ENCODE measurements at places on chromosomes 6 and 20.

DNA sequence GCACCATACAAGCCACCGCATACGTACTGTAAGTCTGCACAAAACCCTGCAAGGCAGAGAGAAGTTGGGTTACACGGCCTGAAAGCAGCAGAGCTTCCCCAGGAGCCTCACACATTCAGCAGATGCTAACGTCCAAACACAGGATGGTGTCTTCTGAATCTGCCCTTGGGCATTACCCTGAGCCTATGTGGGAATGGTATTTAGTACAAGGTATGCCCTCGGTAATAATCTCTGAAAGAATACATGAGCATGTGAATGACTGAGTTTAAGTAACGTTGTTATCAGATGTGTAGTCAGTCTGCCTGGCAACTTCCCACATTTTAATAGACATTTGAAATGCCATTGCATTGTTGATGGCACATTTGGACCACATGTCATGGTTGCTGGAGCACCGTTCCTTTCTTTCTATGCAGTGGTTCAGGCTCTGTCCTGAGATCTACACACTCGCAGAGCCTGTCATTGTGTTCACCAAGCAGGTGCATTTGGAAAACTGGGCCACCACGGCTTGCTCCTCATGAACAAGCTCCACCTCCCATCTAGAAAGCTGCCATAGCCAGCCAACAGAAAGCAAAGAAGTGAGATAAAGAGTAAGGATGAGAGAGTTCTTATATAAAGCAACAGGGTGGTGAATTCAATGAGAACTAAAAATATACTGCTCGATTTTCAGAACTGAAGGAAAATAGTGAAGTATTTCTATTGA, 136.5 kb upstream of the GGTLC1 start:
- DNase-seq = no peak

DNA sequence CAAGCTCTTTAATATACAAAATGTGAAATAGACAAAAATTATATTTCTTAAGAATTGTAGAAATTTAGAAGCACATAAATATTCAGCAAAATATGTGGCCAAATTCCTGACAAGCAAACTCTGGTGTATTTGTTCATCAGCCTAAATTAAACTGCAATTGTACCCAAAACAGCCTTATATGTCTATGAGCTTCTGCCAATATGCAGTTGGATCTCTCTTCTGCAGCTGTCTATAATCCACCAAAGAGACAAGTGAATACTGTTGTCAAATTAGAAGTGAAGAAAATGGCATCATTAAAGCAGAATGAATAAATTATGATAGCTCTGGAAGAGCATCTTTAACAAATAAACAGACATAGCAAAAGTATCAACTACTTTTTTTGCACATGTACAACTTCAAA, 755.7 kb downstream of the GRIK2 start:
- DNase-seq = no peak

- DNase-seq = no peak
Measured at GRCh38 chr20:19699180-19699971, 58.7 kb upstream of the RIN2 start.

- DNase-seq = no peak
Measured at GRCh38 chr20:45372646-45373352, 5.3 kb downstream of the TP53TG5 start.

GRCh38 chr6:78533426-78533825, 333.9 kb upstream of the IRAK1BP1 start:
- DNase-seq = no peak

DNA sequence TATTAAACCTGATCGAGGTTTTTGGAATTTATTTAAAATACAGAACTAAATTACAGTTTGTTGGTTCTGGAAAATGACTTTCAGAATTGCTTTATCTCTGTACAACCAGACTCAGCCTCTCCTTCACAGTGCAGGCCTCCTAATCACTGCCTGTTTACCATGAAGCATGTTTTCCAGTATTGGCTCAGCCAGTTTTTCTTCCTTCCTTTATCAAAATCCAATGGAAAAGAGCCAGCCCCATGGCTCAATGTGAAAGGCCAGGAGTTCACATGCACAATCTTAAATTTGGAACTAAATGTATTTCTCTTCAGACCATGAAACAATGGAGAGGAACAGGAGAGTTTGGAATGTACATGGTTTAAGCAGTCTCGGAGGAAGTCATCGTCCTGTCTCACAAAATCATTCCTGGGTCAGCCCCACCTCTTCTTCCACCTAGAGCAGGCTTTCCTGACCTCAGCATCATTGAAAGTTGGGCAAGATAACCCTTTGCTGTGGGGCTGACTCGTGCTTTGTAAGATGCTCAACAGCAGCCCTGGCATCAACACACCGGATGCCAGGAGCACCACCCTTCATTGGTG, 680.9 kb upstream of the AGPAT4 start:
- DNase-seq = no peak

GRCh38 chr6:31736768-31737314, 511 bp upstream of the CLIC1 start:
- DNase-seq = no peak

DNA sequence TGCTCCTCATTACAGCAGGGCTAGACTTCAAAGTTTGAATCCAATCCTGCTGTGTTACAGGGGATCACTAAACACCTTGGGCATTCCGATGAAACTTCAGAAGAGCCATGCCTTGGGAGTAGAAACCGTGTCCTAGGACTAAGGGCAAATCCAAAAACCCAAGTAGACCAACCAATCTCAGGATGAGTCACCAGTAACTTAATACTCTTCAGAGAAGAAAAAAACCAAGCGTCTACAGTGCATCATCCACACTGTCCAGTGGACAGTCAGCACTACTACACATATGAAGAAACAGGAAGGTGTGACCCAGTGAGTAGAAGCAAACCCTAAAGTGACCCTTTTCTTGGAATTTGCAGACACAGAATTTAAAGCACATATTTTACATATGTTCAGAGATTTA, 39.5 kb upstream of the VAPB start:
- DNase-seq = no peak

GRCh38 chr6:23349521-23350147, 776.4 kb upstream of the NRSN1 start:
- no peak for DNase-seq

GRCh38 chr6:113412589-113413357, 444.4 kb upstream of the MARCKS start:
- no peak for DNase-seq

- DNase-seq = no peak
Measured at GRCh38 chr6:72218125-72218524, 331.8 kb downstream of the RIMS1 start.

DNA sequence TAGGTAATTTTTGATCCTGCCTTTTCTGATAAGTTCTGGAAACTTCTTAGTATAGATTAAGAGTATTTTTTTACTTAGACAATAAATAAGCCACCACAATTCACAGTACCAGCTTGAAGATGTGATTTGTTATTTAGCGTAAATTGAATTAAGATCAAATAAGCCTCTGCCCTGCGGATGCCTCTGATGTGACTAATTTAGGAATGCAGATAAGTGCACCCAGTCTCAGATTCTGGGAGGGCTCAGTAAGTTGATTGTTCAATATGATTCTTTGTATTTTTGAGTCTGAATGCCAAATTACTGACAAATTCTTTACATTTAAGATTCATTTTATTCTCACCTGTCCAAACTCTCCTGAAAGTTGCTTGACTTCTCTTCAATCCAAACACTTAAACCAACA, 147.5 kb downstream of the THBS2 start:
- no peak for DNase-seq

DNA sequence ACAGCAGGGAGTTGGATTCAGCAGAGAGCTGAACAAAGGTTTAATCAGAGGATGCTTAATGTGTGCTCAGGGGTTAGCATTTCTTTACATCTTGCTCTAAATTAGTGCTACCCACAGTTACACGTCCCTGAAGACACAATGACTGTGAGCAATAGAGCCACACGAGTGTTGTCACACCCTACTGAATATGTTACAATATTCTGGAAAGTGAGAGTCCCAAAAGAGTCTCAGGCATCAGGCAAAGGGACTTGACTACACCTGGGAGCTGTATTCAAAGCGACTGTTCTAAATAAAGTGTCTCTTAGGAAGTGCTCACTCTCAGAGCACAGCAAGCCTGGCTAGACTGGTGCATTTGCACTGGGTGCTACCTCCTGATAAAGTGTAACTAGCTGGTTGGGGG, 108.7 kb downstream of the GRM4 start:
- no peak for DNase-seq

GRCh38 chr6:167575158-167575696, 250.3 kb downstream of the TTLL2 start:
- no peak for DNase-seq

- DNase-seq = no peak
Measured at GRCh38 chr6:38678178-38678760, 24.7 kb downstream of the GLO1 start.

- no peak for DNase-seq
Measured at GRCh38 chr6:13534536-13534935, 39.9 kb upstream of the SIRT5 start.

DNA sequence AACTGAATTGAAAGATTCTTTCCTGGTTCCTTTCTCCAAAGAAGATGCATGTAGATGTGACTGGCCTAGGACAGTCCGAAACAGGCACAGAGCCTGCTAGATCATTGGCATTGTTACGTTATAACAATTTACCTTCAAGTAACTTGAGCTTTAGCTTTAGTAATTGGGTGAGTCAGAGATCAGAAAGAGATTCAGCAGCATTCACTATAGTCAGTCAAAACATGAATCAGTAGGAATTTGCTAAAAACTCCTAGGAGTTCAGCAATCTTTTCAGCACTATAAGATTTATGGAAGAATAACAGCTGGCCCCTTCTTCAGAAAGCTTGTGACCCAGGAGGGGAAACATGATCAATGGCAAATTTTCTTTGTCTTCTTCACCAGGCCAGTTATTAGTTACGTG, 281.7 kb upstream of the PRDM1 start:
- no peak for DNase-seq

- DNase-seq = no peak
Measured at GRCh38 chr6:20658053-20658452, 123.8 kb downstream of the CDKAL1 start.

GRCh38 chr6:162833776-162834175, 106.0 kb downstream of the PACRG start:
- DNase-seq = no peak

- DNase-seq = no peak
Measured at GRCh38 chr6:103872678-103873077, 987.0 kb downstream of the HACE1 start.

GRCh38 chr20:49424536-49424935, 57.9 kb downstream of the KCNB1 start:
- DNase-seq = no peak

GRCh38 chr6:17054647-17055046, 47.2 kb upstream of the STMND1 start:
- no peak for DNase-seq

DNA sequence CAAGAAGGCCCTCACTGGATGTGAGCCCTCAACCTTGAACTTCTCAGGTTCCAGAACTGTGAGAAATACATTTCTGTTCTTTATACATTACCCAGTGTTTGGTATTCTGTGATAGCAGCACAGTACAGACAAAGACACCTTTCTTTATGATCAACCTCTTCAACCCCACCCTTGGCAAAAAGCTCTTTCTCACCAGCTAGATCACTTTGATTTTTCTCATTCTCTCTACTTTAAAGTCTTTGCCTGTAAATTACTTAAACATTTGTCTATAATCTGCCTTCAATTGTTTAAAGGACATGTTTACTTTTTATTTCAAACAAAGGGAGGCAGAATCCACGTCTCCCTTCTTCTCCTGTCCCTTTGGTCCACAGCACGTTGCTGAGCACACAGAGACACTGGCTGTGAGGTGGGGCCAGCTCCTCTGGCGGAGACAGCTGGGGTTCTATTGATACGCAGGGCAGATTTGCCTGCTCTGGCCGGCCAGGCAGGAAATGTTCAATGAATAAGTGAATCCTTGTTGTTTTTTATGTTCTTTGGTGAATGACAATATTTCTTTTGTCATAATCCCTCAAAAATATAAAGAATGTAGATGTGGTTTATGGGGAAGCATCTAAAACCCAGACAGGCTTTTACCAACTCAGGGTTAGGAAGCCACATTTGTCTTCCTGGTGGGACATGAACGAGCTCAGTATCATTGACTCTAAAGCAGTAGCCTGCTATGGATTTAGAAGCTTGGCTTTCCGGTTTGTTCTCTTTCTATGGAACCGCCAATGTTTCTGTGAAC, 52.9 kb downstream of the NEDD9 start:
- DNase-seq = no peak

GRCh38 chr20:34952671-34953070, 2.9 kb downstream of the GSS start:
- no peak for DNase-seq

GRCh38 chr20:3559637-3560036, 88.8 kb downstream of the ATRN start:
- no peak for DNase-seq

GRCh38 chr6:145564553-145564952, 170.8 kb downstream of the EPM2A start:
- DNase-seq = no peak

DNA sequence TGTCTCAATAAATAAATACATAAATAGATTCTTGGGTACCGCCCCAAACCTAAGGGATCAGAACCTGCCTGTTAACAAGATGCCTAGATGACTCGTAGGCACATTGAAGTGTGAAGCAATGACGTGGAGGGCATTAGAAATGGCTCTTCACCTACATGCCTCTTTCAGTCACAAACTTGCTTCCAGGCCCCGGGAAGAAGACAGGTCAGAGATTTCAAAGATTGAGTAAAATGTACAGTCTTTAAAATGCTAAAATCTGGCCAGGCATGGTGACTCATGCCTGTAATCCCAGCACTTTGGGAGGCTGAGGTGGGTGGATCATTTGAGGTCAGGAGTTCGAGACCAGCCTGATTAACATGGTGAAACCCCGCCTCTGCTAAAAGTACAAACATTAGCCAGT, 480.8 kb upstream of the JARID2 start:
- DNase-seq = no peak

DNA sequence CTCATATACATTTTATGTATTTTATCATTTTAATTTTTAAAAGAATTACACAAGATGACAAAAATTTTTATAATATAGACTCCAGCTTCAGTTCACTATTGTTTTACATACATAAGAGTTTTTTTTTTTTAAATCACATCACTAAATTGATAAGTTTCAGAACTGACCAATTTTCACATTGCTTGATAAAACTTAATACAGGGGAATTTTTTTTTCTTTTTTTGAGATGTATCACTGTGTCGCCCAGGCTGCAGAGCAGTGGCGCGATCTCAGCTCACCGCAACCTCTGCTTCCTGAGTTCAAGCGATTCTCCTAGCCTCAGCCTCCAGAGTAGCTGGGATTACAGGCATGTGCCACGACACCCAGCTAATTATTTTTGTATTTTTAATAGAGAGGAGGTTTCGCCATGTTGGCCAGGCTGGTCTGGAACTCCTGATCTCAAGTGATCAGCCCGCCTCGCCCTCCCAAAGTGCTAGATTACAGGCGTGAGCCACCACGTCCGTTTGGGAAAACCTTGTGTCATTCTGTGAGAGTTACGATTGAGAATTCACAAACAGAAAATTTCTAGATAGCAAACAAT, 36.6 kb upstream of the BTN3A2 start:
- no peak for DNase-seq

- no peak for DNase-seq
Measured at GRCh38 chr20:1415667-1416468, 23.0 kb upstream of the FKBP1A start.

DNA sequence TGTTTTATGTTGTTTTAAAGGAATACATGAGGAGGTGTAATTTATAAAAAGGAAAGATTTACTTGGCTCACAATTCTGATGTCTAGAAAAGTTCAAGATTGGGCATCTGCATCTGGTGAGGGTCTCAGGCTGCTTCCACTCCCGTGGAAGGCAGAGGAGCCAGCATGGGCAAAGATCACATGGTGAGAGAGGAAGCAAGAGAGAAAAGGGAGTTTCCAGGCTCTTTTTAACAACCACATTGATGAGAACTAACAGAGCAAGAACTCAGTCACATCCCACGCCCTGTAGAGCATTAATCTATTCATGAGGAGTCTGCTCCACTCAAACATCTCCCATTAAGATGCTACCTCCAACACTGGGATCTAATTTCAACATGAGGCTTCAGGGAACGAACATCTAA, 1666.3 kb downstream of the HACE1 start:
- DNase-seq = no peak

Data from stimulated activated CD8-positive, alpha-beta memory T cell treated with anti-CD3 and anti-CD28 coated beads, Interleukin-15, amount 100 ng/mL, for 1 hour (primary cell).